Anterior cingulate cortex (tissue), 58 donors: ENCODE measurements at places on chromosomes 1 and 21.
A peak's percentile ranks its signal among the peaks of the same experiment; 100 is the strongest.

GRCh38 chr21:38525454-38525853, 27.2 kb upstream of the ERG start:
- DNase-seq = no peak

GRCh38 chr1:67853704-67854103, 20.4 kb upstream of the GNG12 start:
- DNase-seq = peak; percentile 31

- DNase-seq = no peak
Measured at GRCh38 chr1:53121319-53122172, 20.9 kb downstream of the SLC1A7 start.

DNA sequence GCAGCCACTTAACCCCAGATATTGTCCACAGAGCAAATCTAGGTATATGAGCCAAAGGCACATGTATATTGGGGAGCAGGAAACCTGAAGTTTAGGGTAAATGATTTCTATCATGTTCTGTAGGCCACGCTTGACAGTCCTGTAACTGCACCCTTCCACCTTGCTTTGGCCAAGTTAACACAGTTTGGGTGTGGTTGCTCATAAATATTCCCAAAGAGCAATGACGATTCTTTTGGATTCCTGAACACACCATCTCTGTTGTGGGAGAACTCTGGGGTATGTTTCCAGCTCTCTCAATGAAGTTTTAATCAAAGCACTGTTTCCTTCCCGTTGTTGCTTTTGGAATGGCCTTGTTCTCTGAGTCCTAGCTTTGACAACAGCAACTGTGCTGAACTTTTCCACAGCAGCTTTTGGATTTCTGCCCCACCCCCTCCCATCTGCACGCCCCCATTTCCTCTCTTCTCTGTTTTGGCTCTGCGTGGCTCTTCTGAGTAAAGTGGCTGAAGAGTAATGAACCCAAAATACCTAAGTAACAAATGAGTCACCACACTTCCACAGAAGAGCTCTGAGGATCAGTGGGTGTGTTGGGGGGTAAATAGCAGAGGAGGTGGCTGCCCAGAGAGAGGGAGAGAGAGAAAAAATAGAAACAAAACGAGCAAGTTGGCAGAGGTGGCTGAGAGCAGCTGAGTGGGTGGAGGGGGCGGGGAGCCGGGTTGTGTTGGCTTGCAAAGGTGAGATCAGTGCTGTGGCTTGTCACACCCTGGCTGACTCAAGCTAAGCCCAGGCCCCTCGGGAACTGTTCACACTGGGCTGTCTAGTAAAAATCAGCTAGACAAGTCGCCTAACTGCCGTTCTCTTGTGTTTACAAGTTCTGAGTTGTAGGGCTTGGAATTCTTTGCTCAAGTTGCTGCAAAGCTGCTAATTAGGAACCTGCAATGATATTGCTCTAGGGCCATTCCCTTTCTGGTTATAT, 26.9 kb upstream of the RAP1A start:
- DNase-seq = peak; percentile 59

- no peak for DNase-seq
Measured at GRCh38 chr1:172903581-172904220, 147.0 kb downstream of the TNFSF18 start.

GRCh38 chr1:48777219-48777895, 666 bp upstream of the BEND5 start:
- DNase-seq = peak; percentile 25

DNA sequence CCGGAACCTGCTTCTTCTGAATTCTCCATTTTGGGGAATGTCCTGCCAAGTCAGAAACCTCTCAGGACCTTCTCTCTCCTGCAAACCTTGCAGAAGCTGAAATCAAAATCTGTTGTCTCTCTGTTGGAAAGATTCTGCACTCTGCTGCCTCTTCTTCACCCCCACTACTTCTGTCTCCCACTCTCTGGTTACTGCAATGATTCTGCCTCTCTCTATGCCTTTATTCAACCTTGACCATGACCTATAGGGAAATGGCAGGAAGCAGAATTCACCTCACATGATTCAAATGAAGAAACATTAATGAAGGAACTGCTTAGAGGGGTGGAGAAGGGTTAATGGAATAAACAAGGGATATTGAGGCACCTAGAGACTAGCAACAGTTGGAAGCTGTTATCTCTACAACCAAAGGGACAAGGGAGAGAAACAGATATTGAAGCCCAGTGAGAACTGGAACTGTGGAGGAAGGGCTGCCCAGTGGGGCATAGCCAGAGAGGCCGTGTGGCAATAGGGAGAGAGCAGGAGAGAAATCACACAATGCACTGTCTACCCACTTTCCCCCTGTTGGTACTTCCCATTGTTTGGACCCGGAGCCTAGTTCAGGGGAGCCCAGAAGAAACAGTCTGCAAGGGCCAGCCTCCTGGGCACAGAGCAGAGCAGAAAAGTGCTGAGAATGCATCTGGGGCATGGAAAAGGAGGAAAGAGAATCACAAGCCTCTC, 76.1 kb upstream of the JUN start:
- no peak for DNase-seq

DNA sequence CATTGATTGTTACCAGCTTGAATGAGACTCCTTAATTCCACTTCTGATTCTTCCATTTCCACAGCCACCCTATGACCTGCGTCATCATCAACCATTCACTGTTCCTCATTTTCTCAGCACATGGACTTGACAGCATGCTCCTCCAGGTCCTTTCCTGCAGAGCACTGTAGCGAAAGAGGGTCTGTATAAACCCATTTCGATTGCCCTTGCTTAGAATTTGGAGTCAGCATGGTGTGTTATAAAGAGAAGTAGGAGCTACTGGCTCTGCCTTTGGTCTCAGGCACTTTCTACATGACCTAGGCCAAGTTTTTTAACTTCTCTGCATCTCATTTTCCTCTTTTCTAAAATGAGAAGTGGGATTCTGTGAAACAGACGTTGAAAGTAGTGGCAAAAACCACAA, 133.8 kb downstream of the AK5 start:
- no peak for DNase-seq

- no peak for DNase-seq
Measured at GRCh38 chr1:49102752-49103151, 326.1 kb upstream of the BEND5 start.

- DNase-seq = no peak
Measured at GRCh38 chr1:159940006-159940620, 5.3 kb downstream of the IGSF9 start.

DNA sequence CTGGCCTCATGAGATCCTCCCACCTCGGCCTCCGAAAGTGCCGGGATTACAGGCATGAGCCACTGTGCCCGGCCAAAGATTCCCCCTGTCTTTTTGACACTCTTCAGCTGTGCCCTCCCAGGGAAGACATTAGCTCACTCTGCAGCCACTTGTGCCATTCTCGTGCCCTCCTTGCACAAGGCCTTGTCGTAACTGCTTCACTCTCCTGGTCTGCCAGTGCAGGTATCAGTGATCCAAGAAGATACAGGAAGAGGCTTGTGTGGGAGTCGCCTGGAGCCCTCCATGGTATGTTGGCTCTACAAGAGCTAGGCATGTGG, 22.0 kb upstream of the WDR26 start:
- no peak for DNase-seq

- DNase-seq = no peak
Measured at GRCh38 chr1:40232444-40232843, 15.3 kb upstream of the TMCO2 start.

DNA sequence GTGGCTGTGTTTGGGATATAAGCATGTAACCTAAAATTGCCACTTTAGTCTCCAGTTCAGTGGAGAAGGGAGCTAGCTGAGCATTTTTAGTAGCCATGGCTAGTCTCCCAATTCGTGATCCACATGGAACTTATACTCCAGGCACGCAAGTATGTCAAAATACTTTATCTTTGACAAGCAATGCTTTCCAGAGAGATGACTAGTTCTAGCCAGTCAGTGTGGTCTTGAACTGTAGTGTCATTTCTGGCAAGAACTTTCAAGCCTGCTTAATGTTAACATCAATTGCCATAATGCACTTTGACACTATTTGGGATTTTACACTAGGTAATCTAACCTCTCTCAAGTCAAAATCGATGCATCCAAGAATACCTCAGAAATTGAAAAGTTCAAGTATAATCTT, 660.0 kb downstream of the PTPRC start:
- DNase-seq = no peak

DNA sequence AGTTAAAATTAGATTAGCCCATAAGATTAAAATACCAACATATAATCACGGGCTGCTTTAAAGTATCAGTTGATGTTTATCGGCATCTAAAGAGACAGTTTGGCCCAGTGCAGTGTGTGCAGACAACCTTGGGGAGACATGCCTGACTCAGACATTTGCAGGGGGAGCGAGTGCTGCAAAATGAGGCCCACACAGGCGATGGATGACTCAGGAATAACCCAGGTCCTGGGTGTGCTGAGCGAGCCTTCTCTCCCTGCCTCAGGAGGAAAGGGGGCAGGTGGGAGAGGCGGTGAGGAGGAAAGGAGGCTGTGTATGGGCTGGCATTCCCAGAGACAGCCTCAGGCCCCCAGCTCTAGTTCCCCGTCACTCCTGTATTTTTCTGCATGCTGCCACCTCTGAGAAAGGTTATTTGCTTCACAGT, 9.0 kb downstream of the SLC9A1 start:
- no peak for DNase-seq

DNA sequence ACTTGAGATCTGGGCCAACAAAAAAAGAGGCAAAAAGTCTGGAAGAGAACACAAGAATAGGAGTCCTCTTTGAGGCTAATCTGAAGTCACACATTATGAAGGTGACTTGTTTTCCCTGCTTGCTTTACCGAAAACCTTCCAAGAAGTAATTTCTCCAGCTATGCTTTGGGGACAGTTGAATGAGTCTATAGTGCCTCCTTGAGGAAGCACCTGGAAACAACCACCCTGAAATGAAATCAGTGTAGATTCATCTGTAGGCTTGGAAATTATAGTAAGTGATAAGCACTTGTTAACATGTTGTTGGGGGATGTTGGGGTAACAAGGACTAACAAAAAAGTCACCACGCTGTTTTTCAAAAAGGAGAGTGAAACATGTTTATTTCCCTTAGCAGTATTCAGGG, 23.4 kb upstream of the RPTN start:
- no peak for DNase-seq

- no peak for DNase-seq
Measured at GRCh38 chr1:167487614-167488013, 30.7 kb downstream of the CD247 start.

DNA sequence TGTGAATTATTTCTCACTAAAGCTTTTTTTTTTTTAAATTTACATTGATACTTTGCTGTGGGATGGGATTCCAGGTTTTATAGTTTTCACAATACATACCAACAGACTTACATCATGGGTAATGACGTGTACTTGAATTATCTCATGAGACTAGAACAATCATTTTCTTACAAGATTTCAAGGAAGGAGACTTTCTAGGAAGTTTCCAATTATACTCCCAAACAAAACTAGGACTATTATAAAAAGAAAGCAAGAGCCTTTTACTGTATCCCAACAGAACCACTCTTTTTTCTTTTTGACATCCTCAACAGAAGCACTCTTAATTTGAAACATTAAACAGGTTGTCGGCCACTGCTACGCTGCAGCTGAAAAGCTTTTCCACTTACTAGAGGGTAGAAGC, 48.7 kb downstream of the TESK2 start:
- no peak for DNase-seq

GRCh38 chr1:196466166-196466565, 142.1 kb downstream of the KCNT2 start:
- no peak for DNase-seq

- no peak for DNase-seq
Measured at GRCh38 chr1:165763442-165763841, 5.2 kb downstream of the TMCO1 start.

GRCh38 chr1:75087278-75087677, 46.9 kb upstream of the LHX8 start:
- DNase-seq = no peak

- DNase-seq = no peak
Measured at GRCh38 chr1:168281603-168282325, 1.1 kb downstream of the TBX19 start.

- no peak for DNase-seq
Measured at GRCh38 chr1:226568077-226568831, 19.7 kb downstream of the STUM start.

GRCh38 chr1:212959266-212960220, 9.2 kb downstream of the VASH2 start:
- DNase-seq = no peak

GRCh38 chr1:239944666-239945065, 147.0 kb upstream of the FMN2 start:
- no peak for DNase-seq

GRCh38 chr1:173870252-173871075, 2.3 kb downstream of the ZBTB37 start:
- DNase-seq = peak; percentile 5

GRCh38 chr1:209150114-209150513, 433.4 kb upstream of the CAMK1G start:
- no peak for DNase-seq

DNA sequence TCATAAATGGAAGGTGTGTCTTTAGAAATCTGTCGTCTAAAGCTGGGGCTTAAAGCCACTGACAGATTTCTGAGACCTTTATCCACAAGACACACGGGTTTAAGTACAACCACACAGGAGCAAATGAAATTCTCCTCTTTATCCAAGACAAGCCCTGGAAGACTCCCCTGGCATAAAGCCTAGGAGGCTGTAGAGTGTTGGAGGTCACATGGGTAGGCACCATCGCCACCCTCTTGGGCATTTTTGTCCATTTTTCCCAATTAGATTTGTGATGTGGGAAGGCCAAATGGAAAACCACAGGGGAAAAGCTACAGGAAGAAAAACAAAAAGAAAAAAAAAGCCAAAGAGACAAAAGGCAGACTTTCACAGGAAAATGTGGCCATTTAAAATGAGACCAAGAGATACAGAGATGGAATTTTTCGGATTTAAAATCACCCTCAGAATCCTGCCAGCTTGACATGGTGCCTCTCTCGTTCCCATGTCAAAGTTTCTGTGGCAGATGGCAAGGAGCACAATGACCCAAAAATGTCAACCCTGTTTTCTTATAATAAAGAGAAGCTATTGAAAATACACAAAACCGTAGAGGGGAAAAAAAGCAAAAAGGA, 91.9 kb downstream of the PLD5 start:
- DNase-seq = no peak

DNA sequence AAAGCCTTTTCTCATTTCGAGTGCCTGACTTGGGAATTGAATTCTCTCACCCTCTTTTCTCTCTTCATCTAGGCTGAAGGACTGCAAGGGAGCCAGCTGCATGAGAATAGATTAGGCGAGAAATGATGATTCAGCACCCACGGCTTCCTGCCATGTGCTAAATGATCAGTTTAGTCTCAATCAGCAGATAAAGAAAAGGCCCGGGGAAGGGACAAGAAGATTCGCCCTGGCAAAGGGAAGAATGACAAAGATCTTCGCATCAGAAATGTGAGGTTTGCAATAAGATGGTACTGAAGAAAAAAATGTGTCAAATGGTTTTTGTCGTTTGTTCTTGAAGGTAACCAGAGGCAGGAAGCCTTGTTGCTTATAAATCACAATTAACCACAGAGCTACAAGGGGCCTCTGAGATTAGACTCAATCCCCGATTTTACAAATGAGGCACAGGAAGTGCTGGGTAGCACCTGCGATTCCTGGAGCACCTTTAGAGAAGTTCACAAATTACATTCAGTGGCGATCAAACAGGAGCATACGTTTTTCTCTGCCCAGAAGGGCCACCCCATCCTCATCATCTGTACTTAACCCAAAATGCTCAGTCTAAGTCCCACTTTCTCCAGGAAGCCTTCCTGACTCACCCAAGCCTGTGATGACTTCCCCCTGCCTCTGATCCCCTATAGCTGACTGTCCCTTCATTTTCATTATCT, 183.4 kb downstream of the ZNF281 start:
- DNase-seq = no peak

- no peak for DNase-seq
Measured at GRCh38 chr1:226322986-226323385, 14.0 kb upstream of the LIN9 start.

GRCh38 chr1:13451399-13451965, 41.2 kb downstream of the PRAMEF20 start:
- no peak for DNase-seq

GRCh38 chr1:8394456-8395321, 76.8 kb downstream of the SLC45A1 start:
- no peak for DNase-seq
